ENCODE measurements at places on chromosomes 2 and 18.

- peak; percentile 91 for DNase-seq
Observed at GRCh38 chr2:219253753-219254589, at the start of gene TUBA4A. TSS of gene TUBA4A (minus strand) at chr2:219253918. CDS start at chr2:219253858, 60 bp downstream.

DNA sequence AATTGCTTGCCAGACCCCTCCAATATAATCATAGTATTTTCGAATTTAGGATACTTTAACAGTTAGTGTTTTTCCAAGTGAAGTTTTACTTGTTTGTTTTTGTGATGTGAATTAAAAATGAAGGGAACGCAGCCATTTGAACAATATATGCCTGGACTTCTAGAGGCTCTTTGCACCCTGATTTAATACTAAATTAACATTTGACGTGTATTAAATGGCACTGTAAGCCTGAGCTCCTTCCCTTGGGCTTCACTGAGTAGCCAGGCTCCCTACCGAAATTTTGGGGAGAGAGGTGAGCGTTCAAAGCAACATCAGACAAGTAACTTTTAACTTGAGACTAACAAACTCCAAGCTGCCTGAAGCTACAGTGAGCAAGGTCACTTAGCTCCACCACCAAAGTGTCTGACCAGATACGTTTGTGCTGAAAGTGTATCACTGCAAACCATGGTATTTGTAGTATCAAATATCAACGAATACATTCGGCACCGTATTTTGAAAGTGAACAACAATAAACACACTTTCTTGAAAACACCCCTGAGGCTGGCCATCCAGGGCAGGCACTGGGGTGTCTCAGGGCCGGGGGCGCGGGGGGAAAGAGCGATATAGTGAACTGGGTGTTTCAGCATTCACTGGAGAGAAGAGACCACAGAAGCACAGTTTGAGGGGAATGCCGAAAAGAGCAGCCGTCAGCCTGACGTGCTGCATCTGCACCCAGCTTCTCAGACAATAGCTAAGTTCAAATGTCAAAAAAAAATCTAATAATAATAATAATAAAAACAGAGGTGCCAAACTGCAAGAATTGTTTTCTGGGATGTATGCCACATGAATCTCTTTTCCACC lies 7.7 kb upstream of the POU3F3 start:
- no peak for DNase-seq

DNA sequence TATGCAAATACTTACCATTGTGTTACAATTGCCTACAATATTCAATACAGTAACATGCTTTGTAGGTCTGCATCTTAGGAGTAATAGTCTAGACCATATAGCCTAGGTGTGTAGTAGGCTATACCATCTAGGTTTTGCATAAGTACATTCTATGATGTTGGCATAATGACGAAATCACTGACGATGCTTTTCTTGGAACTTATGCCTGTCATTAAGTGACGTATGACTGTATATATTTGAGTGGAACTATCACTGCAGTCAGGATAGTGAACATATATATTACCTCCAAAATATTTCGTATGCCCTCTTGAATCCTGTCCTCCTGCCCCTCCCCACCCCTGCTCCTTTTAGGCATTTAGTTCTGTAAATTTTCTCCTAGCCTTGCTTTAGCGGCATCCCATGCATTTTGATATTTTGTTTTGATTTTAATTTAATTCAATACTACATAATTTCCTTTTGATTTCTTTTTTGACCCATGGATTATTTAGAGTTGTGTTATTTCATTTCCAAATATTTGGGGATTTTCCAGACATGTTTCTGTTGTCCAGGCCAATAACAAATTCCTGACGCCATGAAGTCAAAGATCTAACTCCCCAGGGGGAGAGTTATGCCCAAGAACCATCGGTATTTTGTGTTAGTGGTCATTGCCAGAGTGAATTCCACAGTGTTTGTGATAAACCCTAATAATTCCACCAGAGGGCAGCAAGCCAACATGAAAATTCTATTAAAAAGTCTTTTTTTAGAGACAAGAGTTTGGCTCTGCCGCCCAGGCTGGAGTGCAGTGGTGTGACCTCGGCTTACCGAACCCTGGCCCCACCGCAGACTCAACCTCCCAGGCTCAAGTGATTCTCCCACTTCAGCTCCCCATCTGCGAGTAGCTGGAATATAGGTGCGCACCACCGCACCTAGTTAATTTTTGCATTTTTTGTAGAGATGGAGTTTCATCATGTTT lies 24.2 kb upstream of the CASP8 start:
- peak; percentile 77 for DNase-seq

DNA sequence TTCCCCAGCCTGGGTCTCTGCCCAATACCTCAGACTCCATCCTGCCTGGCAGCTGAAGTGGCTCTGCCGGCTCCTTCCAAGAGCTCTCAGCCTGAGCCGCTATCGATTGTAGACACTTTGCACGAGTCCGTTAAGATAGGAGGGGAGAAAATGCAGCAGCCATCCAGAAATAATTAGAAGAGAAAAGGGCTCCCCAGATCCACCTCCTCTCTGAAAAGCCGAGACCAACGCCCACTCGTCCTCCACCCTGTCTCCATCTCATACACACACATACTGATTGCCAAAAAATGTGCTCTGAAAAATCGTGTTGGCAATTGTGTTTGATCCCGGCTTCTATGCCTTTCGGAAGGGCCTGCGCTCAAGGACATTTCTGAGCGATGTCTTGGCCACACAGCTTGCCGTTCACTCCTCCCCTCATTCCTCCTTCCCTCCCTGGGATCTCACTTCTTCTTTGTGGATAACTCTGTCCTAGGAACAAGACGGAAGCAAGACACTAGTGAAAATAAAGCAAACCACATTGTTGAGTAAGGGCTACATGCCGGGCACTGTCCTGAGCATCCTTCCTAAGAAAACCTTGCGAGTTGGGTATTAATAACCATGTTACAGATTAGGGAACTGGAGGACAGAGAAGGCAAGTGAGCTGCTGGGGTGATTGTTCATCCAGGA lies 372.8 kb upstream of the MYT1L start:
- no peak for DNase-seq

DNA sequence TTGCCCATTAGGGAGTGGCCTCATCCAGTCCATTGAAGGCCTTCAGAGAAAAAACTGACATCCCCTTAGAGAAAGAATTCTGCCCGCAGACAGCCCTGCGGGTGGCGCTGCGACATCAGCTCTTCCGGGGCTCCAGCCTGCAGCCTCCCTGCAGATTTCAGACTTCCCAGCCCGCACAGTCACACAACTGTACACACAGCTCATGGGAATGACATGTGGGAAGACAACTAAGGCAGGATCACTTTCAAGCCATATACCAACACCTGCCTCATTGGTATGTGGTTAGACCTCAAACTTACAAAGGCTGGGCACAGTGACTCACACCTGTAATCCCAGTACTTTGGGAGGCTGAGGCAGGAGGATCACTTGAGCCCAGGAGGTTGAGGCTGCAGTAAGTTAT lies 24.8 kb upstream of the TUBB6 start:
- DNase-seq, result no peak

DNA sequence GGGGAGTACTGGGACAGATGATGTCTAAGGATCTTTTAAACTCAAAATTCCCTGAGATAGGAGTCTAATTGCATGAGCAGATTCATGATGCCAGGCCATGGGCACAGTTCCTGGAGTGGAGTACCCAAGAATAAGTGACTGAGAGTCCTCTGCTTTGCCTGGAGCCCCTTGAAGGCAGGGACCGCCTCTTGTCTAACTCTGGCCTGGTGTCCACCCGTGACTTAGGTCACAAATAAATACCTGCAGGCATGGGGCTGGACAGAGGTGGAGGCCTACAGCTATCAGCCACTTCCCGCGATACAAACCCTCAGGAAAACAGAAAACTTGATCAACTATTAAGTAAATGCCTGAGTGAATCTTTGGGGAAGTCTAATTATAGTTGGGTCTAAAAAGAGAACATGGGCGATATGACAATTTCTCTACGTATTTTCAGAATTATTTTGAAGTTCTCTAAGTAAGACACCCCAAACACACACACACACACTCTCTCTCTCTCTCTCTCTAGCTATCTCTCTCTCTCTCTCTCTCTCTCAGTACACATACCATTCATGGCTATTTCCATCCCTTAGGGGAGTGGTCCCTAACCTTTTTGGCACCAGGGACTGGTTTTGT lies 1.8 kb upstream of the WIPF1 start:
- DNase-seq, result peak; percentile 21

- no peak for DNase-seq
Observed at GRCh38 chr2:199195927-199196502, 261.7 kb downstream of the SATB2 start.

DNA sequence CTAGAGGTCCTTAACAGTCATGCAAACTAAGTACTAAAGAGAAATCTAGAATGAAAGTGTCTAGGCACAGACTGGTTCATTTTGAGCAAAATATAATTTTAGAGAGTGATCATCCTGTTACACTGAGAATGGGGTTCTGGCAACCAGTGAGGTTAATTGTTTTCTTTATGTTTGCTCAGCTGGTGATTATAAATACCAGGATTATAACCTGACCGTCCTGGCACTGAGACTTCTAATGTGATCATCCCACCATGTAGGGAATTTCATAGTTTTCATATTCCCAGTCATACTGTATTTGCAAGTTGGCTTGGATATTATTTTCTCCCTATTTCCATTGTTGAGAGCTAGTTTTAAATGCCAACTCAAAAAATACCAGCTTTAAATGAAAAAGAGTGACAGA lies 852.5 kb upstream of the LRATD1 start:
- DNase-seq, result no peak

GRCh38 chr2:233800208-233800607 lies 22.1 kb downstream of the MROH2A start:
- DNase-seq, result no peak

DNA sequence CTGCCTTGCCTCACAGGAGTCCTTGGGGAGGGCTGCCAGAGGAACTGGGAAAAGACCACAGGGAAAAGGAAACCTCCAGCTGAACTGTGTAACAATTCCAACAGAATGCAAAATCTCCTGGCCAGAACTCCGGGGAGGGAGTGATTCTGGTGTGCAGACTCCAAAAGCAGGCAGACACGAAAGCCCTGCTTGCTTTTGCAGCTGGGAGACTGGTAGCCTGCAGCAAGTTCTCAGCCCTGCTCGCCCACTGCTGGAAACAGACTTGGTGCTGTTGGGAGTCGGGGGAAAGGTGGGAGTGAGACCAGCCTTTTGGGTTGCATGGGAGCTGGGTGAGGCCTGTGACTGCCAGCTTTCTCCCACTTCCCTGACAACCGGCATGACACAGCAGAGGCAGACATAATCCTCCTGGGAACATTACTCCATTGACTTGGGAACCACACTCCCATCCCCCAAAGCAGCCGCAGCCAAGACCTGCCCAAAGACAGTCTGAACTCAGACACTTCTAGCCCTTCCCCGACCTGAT lies 26.0 kb upstream of the NMI start:
- no peak for DNase-seq

DNA sequence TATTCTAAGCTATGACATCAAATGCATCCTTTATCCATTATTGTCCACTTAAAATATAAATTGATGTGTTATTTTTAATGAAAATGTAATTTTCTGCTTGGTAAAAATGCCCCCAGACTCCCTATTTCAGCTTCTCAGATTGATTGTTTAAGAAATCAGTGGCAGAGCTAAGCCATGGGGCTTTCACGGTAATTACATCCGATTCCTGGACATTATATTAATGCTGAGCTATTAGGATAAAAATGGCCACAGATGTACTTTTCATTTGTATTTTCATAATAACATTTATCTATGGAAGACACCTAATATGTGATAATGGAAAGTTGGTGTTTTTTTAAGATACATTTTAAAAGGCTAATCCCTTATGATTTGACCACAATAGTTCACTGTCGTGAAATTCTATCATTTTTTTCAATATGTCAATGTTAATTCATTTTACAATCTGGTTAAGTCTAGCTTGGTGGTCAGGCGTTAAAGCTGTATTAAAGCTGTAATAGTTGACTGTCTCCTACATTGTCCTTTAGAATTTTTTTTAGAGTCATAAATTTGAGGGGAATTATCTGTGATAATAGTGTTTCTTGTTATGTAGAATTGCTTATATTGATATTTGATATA lies 229.0 kb upstream of the UBE2E3 start:
- no peak for DNase-seq

- DNase-seq, result peak; percentile 83
Observed at GRCh38 chr2:64049633-64050220, 30.5 kb upstream of the VPS54 start.

GRCh38 chr2:33469238-33469637 lies 7.2 kb upstream of the RASGRP3 start:
- no peak for DNase-seq

GRCh38 chr2:176544991-176545956 lies 276.0 kb downstream of the MTX2 start:
- DNase-seq, result no peak

GRCh38 chr2:43024515-43025011 lies 201.8 kb downstream of the ZFP36L2 start:
- DNase-seq, result peak; percentile 49

DNA sequence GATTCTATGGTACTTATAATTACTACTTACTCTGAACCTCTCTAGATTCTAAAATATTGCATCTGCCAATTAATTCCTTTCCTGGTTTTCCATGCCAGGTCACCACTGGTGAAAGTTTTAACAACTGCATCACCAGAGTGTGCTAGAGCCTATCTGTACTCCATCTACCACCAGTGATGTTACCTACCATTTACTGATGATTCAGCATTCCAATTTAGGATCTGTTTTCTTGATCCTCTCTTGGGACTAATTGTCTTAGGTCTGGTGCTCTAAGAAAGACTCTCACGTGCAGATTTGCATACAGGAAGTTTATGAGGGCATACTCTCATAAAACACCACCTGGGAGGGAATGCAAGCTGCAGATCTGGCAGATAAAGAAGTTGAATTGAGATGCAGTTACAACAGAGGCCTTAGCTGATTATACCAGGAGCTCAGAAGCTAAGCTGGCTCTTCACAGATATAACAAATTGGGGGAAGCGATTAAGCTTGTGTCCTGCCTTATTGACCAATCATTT lies 347.6 kb upstream of the VRK2 start:
- no peak for DNase-seq

- DNase-seq, result no peak
Observed at GRCh38 chr2:235303499-235304291, 190.1 kb upstream of the AGAP1 start.

DNA sequence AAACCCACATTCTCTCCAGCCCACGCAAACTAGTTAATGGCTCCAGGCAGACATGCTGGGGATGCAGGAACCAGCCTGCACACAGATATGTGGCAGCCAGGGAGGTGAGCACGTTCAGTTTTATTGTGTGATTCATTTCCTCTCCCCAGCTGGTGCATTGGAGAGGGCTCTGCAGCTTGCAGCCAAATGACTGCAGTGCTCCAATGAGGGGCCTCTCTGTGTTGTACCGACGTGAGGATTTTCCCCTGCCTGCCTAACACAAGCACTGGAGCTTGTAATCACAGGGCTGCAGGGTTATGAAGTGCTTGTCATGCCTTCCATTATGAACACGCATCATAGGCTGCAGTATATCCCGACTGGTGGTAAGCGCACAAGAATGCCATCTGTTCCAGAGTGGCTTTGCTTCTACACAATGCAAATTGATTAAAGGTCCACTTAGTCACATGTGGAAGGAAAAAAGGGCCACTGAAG lies 92.3 kb upstream of the THUMPD2 start:
- DNase-seq, result no peak

- DNase-seq, result no peak
Observed at GRCh38 chr2:40513201-40513600, 61.3 kb upstream of the SLC8A1 start.
